Esophagus squamous epithelium (tissue), 5 donors: ENCODE measurements at places on chromosomes 7 and 10.

DNA sequence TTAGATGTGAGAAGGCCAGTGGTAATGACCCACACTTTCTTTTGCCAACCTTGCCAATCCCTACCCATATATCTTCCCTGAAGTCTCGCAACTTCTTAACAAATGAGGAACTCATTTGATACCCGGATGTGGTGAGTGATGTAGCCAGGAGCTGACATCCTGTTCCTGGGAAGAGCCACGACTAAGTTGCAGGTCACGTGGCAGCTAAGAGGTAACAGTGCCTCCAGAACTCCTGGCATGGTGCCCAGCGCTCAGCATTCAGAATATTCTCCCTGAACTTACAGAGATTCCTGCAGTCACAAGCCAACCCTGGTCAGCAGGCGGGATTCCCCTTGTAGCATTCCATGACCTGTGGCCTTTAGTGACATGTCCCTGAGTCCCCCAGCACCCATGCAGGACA is 282.5 kb downstream of the GALNT17 start:
- no peak overlapping the region for H3K27ac ChIP-seq
- DNase-seq = no peak
- H3K36me3 ChIP-seq = no peaks in the 10 kb centered on the region

GRCh38 chr7:44144426-44144967 is 3.4 kb upstream of the MYL7 start:
- no peak overlapping the region for H3K4me3 ChIP-seq
- peaks cover 21% of the 10 kb centered on the region for H3K4me1 ChIP-seq
- no peaks in the 10 kb centered on the region for H3K36me3 ChIP-seq
- H3K27me3 ChIP-seq = no peaks in the 10 kb centered on the region
- no peak overlapping the region for H3K27ac ChIP-seq

- no peaks in the 10 kb centered on the region for H3K36me3 ChIP-seq
- DNase-seq = no peak
- H3K4me3 ChIP-seq = no peak overlapping the region
- H3K27me3 ChIP-seq = no peaks in the 10 kb centered on the region
- H3K4me1 ChIP-seq = peaks cover 3% of the 10 kb centered on the region
Observed at GRCh38 chr7:124773339-124773738, 7.7 kb upstream of the GPR37 start.

GRCh38 chr10:106338486-106338885 is 826.0 kb downstream of the SORCS1 start:
- no peak overlapping the region for H3K4me3 ChIP-seq
- no peak for DNase-seq
- no peaks in the 10 kb centered on the region for H3K27me3 ChIP-seq
- H3K36me3 ChIP-seq = no peaks in the 10 kb centered on the region

DNA sequence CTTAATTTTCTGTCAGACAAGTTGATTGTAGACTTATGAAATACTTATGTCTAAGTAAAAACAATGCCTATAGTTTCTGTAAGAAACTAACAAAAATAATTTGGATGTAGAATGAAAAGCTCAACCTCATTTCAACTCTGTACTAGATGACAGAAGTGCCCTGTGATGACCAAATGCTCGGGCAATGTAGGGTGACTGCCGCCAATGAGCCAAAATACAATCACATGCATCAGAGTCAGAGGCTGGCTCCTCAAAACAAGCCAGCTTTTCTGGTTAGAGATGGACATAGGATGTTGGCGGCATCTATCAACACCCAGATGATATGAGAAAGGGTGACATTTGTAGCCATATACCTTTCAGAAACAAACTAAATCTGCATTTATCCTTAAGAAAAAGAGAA is 23.9 kb downstream of the LMOD2 start:
- no peak for DNase-seq
- no peaks in the 10 kb centered on the region for H3K27me3 ChIP-seq
- no peak overlapping the region for H3K4me3 ChIP-seq
- H3K4me1 ChIP-seq = no peaks in the 10 kb centered on the region
- no peaks in the 10 kb centered on the region for H3K36me3 ChIP-seq

DNA sequence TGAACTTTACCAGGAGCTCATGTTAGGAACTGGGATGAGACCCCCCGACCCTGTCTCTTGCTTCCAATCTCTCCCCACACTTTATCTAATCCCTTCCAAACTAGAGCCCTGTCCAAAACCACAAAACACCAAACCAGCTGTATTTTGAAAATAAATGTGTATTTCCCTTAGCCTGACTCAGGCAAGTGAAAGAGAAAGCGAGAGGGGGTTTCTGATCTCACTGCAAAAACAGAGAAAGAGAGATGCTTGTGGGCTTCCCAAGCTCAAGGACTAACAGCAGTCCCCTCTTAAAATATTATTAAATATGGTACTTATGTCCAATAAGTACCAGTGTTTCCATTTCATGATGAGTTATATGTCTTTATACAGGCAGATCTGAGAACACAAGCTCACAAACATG is 122.0 kb downstream of the AGMO start:
- no peaks in the 10 kb centered on the region for H3K4me1 ChIP-seq
- no peak overlapping the region for H3K27ac ChIP-seq
- H3K4me3 ChIP-seq = no peak overlapping the region
- H3K27me3 ChIP-seq = no peaks in the 10 kb centered on the region
- DNase-seq = no peak

GRCh38 chr7:131008840-131009711 is 275.1 kb upstream of the KLF14 start:
- DNase-seq = no peak
- peaks cover 66% of the 10 kb centered on the region for H3K4me1 ChIP-seq
- H3K27me3 ChIP-seq = no peaks in the 10 kb centered on the region

GRCh38 chr7:157089100-157089610 is 49.6 kb upstream of the UBE3C start:
- no peaks in the 10 kb centered on the region for H3K36me3 ChIP-seq
- no peak overlapping the region for H3K27ac ChIP-seq
- DNase-seq = no peak
- H3K27me3 ChIP-seq = peaks cover 32% of the 10 kb centered on the region
- H3K4me1 ChIP-seq = no peaks in the 10 kb centered on the region

GRCh38 chr7:53111031-53111430 is 75.6 kb downstream of the POM121L12 start:
- no peak for DNase-seq
- H3K27ac ChIP-seq = no peak overlapping the region
- no peaks in the 10 kb centered on the region for H3K27me3 ChIP-seq
- H3K4me3 ChIP-seq = no peak overlapping the region

DNA sequence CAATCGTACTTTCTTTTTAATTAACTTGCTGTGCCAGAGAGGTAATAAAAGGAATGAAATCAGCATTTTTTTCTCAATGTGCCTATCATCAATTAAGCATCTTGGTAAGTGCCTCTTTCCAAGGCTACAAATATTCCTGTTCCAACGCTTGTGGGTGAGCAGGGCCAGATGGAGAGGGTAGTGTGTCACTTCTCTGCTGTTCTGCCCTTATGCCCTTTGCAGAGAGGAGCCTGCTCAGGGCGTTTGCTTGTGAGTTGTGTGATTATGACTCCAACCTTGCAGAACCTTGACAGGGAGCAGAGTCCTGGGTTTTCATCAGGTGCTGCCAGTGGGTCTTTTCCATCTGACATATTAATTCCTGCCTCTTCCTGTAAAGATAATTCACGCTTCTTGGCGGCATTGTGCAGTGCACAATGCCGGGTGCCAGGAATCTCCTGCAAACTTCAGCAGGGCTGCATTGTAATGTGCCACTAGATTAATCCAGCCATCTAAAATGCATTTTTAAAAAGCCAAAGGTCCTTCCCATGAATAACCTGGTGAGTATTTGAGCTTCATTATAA is 234.4 kb downstream of the ARHGAP12 start:
- H3K27me3 ChIP-seq = no peaks in the 10 kb centered on the region
- no peak overlapping the region for H3K4me3 ChIP-seq
- DNase-seq = no peak
- H3K4me1 ChIP-seq = peaks cover 15% of the 10 kb centered on the region

- H3K27me3 ChIP-seq = no peaks in the 10 kb centered on the region
- H3K36me3 ChIP-seq = no peaks in the 10 kb centered on the region
- no peak overlapping the region for H3K4me3 ChIP-seq
- no peak for DNase-seq
- H3K27ac ChIP-seq = no peak overlapping the region
- peaks cover 12% of the 10 kb centered on the region for H3K4me1 ChIP-seq
Observed at GRCh38 chr10:33441561-33441960, 107.1 kb upstream of the NRP1 start.

DNA sequence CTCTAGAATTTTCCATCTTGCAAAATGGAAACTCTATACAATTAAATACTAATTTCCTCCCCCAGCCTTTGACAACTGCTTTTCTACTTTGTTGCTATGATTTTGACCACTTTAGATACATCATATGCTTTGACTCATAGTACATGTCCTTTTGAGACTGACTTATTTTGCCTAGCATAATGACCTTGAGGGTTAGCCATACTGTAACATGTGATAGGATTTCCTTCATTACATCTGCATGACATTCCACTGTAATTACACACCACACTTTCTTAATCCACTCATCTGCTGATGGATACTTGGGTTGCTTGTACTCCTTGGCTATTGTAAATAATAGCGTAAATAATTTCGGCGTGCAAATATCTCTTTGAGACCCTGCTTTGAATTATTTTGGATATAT is 127.7 kb downstream of the JAZF1 start:
- no peak for DNase-seq
- no peak overlapping the region for H3K4me3 ChIP-seq
- no peaks in the 10 kb centered on the region for H3K27me3 ChIP-seq
- H3K36me3 ChIP-seq = no peaks in the 10 kb centered on the region

- peak overlapping the region; percentile 91 for H3K27ac ChIP-seq
- no peak overlapping the region for H3K4me3 ChIP-seq
Observed at GRCh38 chr10:75226656-75227055, 9.1 kb downstream of the COMTD1 start.
